Tibial nerve (tissue), 4 donors: ENCODE measurements at places on chromosomes 1 and 21. TPM values are rescaled to one million over a fixed set of nuclear protein-coding genes. Genes with fewer than 3 reads are reported as not detected.
A peak's percentile ranks its signal among the peaks of the same experiment; 100 is the strongest.

GRCh38 chr1:24759492-24759891 is 14.2 kb downstream of the CLIC4 start:
- no peak overlapping the region for H3K27ac ChIP-seq
- DNase-seq, result no peak
- H3K4me1 ChIP-seq, result peaks cover 80% of the 10 kb centered on the region
- no peaks in the 10 kb centered on the region for H3K27me3 ChIP-seq

DNA sequence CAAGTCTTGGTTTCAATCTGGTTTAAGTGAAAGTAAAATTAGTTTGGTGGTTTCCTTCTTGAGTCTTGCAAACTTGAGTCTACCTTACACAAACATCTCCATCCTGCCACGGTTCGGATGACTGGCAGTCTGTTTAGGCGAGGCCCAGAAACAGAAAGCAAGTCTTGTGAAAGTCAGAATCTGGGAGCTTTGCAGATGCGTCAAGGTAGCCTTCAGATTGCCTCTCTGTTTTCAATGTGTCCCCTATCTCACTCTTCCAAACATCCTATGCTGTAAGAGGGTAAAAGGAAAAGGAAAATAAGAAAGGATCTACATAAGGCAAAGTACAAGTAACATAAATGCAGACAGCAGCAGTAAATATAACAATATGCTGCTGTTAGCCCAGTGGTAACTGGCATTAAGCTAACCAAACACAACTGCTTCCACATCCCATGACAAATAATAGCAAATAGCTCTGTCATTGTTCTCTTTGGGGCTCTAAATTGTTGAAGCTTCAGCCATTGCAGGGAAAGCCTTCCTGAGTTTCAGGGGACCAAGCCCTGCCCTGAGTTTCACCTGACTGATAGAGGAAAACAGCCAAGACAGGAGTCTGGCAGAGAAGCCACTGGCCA is 26.2 kb upstream of the C1orf105 start:
- H3K36me3 ChIP-seq, result no peaks in the 10 kb centered on the region
- no peak overlapping the region for H3K4me3 ChIP-seq
- DNase-seq, result no peak
- H3K4me1 ChIP-seq, result peaks cover 5% of the 10 kb centered on the region

DNA sequence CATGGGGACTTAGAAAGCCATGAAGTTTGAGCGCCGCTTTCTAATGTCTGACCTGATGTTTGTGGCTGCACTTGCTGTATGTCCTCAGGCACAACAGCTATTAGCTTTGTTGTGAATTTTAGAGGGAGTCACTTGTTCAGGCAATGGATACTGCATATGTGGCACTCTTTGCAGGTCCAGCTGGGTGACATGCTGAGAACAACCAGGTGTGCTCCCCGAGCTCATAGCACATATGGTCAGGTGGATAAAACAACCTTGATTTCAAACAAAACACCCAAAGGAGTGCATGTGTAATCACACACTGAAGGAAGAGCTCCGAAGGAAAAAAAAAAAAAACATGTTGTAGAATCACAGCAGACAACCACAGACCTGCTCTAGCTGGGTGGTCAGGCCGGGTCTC is 178.6 kb downstream of the BACH1 start:
- no peak overlapping the region for H3K4me3 ChIP-seq
- H3K4me1 ChIP-seq, result peaks cover 8% of the 10 kb centered on the region
- no peaks in the 10 kb centered on the region for H3K36me3 ChIP-seq
- H3K27me3 ChIP-seq, result no peaks in the 10 kb centered on the region
- no peak overlapping the region for H3K27ac ChIP-seq
- no peak for DNase-seq

DNA sequence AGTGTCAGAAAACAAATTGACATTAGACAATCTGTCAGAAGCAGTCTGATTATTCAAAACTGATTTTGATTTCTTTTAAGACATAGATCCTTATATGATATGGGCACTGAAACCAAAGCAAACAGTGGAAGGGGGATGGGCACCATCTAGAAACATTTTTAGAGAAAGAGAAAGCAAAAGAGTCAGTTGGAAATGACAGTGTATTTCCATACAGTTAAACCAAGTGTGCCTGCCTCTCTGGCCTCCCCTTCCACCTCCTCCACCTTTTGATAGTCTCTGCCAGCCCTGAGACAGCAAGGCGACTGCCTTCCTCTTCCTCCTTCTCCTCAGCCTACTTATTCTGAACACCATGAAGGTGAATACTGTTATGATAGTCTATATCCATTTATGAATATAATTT is 949.7 kb downstream of the AMY1C start:
- no peak overlapping the region for H3K4me3 ChIP-seq
- H3K27ac ChIP-seq, result no peak overlapping the region
- DNase-seq, result no peak
- H3K27me3 ChIP-seq, result no peaks in the 10 kb centered on the region
- H3K36me3 ChIP-seq, result no peaks in the 10 kb centered on the region

- H3K27ac ChIP-seq, result no peak overlapping the region
- no peak for DNase-seq
- no peak overlapping the region for H3K4me3 ChIP-seq
- H3K4me1 ChIP-seq, result peaks cover under 1% of the 10 kb centered on the region
These were observed 451.3 kb downstream of the OMA1 start for GRCh38 chr1:58095183-58095582.

The TAF12 gene
- 25.3 TPM for total RNA-seq

DNA sequence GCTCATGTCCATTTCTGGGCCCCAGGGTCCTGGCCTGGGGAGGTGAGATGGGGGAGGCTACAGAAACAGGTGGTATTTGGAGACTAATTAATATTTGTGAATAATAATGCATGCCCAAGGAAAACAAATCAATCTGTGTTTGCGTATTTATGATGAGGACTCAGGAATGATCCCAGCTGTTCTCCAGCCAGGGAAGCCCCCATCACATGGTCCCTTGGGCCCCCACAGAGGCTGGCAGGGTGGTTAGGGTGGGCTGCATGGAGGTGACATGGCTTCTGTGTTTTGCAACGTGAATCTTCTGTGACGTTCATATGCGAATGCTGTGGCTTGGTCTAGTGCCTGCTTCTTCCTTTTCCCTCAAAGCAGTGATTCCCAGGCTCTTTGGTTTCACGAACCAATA is 10.5 kb downstream of the PTPRF start:
- peaks cover 90% of the 10 kb centered on the region for H3K4me1 ChIP-seq
- H3K4me3 ChIP-seq, result no peak overlapping the region
- no peaks in the 10 kb centered on the region for H3K36me3 ChIP-seq
- no peaks in the 10 kb centered on the region for H3K27me3 ChIP-seq

DNA sequence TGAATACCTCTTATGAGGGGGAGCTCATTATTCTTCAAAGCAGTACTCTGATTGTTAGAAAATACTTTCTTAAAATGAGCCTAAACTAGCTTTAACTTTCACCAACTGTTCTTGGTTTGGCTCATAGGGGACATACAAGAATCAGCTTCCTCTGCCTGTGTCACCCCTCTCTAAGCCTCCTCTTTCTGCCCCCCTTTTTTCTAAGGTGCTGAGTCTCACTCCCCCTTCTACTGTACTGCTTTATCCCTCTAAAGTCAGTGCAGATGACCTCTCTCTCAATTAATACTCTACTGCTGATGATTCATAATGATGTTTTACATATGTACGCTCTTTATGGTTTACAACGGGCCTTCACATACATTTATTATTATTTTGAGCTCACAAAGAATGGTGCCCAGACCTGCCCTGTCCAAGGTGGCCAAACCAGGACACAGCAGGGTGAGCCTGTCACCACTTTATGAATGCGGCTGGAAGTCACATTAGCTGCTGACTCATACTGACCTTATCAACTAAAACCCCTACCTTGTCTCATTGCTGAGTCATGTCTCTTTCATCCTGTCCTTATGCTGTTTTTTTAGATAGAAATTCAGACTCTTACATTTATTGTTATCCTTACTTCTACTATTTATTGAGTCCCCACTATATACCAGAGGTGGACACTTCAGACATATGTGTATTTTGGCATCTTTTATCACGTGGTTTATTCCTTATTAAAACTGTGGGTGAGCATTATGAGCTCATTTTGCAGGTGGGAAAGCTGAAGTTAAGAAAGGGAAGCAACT is 126.9 kb downstream of the RNF220 start:
- H3K27ac ChIP-seq, result no peak overlapping the region
- H3K4me3 ChIP-seq, result no peak overlapping the region
- H3K4me1 ChIP-seq, result no peaks in the 10 kb centered on the region

GRCh38 chr1:219927956-219928790 is at the start of gene SLC30A10:
SLC30A10 (minus strand) TSS chr1:219928557; CDS start chr1:219928440, 117 bp downstream.
- H3K27ac ChIP-seq, result no peak within 1 kb of the TSS
- no peak for DNase-seq
- peak within 1 kb of the TSS; percentile 18 for H3K4me3 ChIP-seq
- H3K27me3 ChIP-seq, result peaks cover 29% of the 10 kb centered on the region
- no peaks in the 10 kb centered on the region for H3K36me3 ChIP-seq

DNA sequence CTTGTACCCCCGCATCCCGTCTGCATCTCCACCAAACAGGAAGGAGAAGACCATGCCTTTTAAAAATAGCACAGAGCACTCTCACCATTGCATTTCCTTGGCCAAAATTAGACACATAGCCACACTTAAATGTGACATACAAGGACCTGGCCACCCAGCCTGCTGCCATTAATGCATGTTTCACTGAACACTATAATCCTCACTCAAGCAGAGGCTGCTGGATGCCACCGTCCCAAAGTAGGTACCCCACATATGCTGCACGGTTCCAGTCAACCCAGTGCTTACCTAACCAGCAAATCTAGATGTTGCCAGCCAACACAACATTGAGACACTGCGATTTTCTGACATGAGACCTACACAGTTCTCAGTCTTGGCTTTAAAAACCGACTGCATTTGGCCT is 107.7 kb downstream of the ADSS2 start:
- H3K4me3 ChIP-seq, result no peak overlapping the region
- H3K27ac ChIP-seq, result no peak overlapping the region
- H3K36me3 ChIP-seq, result no peaks in the 10 kb centered on the region
- no peak for DNase-seq
- no peaks in the 10 kb centered on the region for H3K4me1 ChIP-seq

DNA sequence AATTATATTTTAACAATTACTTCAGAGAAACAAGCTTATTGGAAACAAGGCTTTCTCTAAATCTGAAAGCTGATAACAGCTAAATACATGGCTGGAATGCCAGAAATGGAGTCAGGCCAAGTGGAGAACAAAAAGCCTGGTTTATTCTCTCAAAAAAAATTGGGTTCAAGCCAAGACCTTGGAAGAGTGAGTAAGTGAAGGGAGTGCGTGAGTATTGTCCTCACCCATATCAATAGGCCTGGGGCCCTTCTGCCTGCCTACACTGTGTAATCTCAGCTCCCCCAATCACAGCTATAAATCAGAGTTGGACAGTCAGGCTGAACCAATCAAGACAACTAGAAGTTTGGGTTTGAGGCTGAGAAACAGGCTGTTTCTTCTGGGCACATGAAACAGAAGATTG is 7.4 kb downstream of the KYAT3 start:
- H3K36me3 ChIP-seq, result peaks cover 33% of the 10 kb centered on the region
- H3K27ac ChIP-seq, result peak overlapping the region; percentile 69
- no peak for DNase-seq

The C1orf226 gene
- 2.9 TPM for total RNA-seq

GRCh38 chr21:44255511-44255981 is 6.2 kb downstream of the DNMT3L start:
- no peak for DNase-seq
- no peak overlapping the region for H3K27ac ChIP-seq
- H3K36me3 ChIP-seq, result no peaks in the 10 kb centered on the region
- H3K27me3 ChIP-seq, result no peaks in the 10 kb centered on the region

DNA sequence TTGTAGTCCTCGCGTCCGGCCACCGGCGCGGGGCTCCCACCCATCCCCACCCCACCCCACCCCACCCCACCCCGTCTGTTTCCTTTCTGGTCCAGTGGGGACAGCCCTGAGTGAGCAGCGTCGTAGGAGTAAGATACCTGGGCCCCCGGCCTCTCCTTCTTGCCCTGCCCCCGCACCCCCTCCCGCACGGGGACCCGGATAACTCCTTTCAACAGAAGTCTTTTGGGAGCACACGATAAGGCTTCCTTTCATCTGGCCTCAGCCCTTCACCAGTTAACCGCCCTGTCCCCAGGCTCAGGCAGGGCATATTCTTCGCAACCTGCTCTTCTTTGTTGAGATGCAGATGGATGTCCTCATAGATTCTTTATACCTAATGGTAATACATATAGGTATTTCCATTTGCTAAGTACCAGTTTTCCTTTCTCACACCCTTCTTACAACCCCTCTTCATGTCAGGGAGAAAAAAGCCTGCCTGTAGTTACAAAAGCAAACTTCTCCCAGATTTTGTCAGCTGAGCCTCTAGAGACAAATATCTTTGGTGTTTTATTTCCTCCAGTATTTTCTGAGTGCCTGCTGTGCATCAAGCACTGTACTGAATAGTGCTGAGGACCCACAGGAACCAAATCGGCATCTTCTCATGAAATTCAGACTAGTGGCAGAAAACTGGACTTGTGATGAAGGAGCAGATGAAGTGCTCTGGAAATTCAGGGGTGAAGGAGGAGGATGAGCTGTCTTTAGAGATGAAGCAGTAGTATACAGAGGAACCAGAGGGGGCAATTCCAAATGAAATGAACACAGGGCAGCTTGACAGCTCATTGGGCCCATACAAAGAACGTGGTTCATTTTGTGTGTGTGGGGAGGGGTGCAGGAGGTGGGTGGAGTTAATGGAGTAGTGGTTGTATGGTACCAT is 33.6 kb downstream of the SLC2A1 start:
- H3K4me3 ChIP-seq, result peak overlapping the region; percentile 77
- H3K4me1 ChIP-seq, result peaks cover 28% of the 10 kb centered on the region
- no peaks in the 10 kb centered on the region for H3K27me3 ChIP-seq
- DNase-seq, result no peak
- H3K27ac ChIP-seq, result peak overlapping the region; percentile 74

DNA sequence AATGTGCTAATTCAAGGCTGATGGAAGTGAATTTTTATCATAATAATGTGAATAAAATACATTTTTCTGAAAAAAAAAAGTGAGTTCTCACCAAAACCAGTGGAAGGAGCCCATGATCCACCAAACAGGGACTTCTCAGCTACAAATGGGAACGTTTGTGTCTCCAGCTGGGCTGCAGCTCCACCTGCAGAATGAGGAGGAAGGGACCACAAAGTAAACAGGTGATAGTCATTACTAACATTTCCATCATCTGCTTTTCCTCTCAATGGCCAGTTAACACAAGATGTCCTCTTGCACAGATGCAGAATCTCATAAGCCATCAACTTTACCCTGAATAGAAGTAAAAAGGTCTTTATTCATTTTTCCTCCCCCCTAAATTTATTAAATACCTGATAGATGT is 246.2 kb downstream of the MRPL39 start:
- H3K4me1 ChIP-seq, result no peaks in the 10 kb centered on the region
- no peak for DNase-seq
- no peaks in the 10 kb centered on the region for H3K27me3 ChIP-seq
- H3K27ac ChIP-seq, result no peak overlapping the region
- no peaks in the 10 kb centered on the region for H3K36me3 ChIP-seq

- no peak overlapping the region for H3K4me3 ChIP-seq
- H3K27me3 ChIP-seq, result no peaks in the 10 kb centered on the region
- DNase-seq, result no peak
- no peaks in the 10 kb centered on the region for H3K36me3 ChIP-seq
- no peaks in the 10 kb centered on the region for H3K4me1 ChIP-seq
- peak overlapping the region; percentile 75 for H3K27ac ChIP-seq
These were observed 33.1 kb upstream of the GPR157 start for GRCh38 chr1:9161963-9162362.

The PCP4L1 gene
- not detected for total RNA-seq
